Frontal cortex (tissue), 4 donors: ENCODE measurements at places on chromosomes 5 and 9.

GRCh38 chr5:56751572-56752313 lies 63.6 kb upstream of the MAP3K1 start:
- DNase-seq = no peak

DNA sequence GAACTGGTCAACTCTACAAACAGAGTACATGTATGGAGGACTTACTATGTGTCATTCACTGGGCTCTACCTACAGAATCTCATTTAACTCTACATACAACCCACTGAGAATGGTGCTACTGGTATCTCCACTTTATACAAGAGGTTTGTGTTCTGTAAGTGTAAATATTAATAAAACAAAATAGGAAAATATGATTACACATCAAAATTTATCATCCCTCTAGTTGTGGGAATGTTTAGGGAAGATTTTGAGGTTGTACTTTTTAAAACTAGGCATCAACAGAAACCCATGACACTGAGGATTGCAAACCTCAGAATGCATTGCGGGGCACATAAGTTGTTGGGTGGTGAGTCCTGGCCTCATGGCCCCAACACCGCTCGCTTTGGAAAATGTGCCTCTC lies 11.7 kb downstream of the SH3RF2 start:
- no peak for DNase-seq

DNA sequence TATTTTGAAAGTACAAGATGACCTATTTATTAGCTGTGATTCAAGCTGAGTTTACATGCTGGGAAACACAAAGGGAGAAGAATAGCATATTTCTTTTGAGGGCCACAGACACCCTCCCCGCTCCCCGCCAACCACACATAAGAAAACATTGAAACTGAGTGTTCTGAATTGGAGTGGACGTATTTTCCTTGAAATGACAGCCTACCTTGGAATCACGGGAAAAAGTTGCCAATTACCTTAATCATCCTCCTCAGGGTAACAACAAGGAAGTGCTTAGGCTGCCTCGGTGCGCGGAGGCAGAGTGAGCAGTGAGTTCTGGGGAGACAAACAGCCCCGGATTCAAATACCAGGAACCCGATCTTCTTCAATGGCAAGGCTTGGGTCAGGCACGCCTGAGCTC lies 31.4 kb downstream of the CFAP77 start:
- no peak for DNase-seq

GRCh38 chr9:14155237-14155636 lies 158.7 kb downstream of the NFIB start:
- DNase-seq = no peak

DNA sequence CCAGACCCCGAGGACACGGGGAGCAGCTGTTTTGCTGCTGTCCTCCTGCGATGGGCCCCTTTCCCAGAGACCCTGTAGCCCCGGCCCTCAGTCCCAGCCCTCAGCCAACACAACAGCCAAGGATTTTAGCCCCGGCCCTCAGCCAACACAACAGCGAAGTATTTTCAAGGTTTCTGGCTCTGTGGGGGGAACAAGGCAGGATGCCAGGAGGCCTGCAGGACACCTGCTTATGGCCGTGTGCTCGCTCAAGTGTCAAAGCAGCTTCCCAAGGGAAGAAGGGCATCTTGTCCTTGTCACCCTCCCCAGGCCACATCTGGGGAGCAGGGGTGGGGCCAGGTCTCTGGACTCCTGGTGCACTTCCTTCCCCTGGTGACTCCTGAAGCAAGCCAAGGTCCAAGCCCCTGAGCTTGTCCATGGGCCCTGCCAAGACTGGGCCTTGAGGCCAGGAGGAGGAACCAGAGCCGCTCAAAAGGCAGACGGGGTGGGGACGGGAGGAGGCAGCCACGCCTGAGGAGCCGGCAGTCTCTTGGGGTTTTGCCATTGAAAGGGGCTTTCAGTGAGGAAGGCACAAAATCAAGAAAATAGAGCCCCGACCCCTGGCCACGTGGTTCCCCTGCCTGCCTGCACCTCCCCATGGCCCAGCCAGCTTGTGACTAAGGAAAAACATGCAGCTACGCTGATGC lies 10.8 kb downstream of the KCNT1 start:
- no peak for DNase-seq

DNA sequence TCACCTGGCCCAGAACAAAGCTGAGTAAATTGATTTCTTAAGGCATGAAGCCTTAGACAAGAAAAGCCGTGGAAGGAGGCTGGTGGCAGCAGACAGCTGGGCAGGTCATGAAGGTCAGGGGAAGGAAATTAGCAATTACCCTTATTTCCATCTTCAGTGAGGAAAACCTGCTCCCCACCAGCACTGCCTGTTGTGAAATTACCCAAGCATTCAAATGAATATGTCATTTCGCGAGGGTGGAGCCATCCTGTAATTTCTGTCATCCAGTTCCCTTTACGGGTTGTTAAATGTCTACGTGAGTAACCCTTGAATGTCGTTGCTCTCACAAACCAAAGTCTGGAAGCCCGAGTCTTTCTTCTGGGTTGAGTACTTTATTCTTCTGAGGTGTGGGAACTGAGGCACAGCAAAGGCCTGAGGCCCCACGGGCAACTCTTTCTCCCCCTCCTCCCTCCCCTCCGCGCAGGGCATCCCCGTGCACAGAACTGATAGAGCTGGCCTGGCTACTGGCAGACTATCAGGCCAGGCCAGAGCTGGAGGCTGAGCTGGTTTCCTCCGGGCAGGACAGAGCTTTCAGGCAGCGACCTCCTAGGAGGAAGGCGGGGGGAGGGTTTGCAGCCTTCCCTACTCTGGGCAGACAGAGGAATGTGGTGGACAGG lies 22.0 kb upstream of the AK3 start:
- no peak for DNase-seq

- DNase-seq = no peak
Observed at GRCh38 chr9:113538131-113538530, 74.6 kb downstream of the RGS3 start.

DNA sequence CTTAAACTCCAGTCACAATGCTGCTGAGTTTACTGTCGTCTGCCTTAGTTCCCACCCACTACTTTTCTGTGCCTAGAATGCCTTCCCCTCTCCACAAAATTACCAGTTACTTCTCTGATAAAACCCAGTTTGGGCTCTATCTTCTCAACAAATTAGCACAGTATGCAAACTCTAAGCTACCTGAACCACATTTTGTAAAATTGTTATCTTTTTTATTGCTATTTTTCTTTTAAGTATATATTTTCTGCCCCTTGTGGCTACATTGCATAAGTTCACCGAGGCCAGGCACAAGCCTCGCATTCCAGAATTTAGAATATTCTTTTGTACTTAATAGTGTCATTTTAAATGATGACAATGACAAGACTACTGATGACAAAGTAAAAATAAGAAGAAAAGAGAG lies 60.0 kb downstream of the POU5F2 start:
- no peak for DNase-seq

DNA sequence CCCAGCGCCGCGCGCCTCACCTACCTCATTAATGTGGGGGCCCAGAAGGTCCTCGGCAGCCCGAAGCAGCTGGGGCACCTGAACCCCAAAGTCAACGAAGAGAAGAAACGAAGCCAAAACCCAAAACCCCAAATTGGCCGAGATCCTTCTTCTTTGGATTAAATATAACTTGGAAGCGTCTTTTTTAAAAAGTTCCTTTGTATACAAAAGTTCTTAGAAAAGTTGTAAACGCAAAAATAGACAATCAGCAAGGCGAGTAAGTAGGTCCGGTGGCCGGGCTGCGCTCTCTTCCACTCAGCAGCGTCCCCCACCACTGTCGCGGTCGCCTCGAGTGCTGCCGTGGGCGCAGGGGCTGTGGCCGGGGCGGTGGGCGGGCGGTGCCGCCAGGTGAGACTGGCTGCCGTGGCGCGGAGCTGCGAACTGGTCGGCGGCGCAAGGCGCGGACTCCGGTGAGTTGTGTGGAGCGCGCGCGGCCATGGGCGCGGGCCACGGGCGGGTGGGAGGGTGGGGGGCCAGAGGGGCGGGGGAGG lies 360 bp downstream of the KLF4 start:
- no peak for DNase-seq

- no peak for DNase-seq
Observed at GRCh38 chr5:52668544-52669185, 119.1 kb upstream of the ITGA1 start.

DNA sequence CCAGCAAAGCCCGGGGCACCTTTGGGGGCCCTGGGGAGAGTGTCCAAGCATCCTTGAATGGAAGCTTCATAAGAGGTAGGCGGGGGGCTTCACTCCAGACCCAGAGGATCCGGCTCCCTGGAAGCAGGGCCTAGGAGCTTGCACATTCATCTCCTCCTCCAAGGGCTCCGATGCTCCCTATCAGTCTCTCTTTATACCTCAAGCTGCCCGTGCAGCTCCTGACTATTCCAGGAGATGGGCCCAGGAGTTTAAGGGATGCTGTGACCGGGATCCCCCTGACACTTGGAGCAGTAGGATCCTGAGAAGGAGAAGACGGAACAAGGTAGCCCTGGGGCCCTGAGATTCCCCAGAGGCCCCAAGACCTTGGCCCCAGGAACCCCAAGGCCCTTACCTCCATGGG lies 25.9 kb downstream of the CSF1R start:
- DNase-seq = no peak
